ENCODE measurements at places on chromosomes 4 and X.

DNA sequence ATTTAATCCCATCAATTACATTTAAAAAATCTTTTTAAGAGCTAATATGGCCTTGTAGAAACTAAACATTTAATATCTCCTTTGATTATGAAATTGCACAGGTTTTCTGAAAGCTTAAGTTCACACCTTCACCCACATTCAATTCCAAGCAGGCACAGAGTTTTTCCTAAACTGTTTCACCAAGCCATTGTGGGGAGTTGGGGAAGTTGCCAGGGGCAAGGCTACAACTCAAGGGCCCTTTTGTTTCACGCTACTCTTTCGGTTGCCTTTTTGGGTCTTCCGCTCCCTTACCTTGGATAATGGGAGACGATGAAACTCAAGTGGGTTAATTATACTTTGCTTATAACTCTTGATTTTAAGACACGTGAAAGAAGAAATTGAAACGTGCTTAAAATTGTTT is 33.3 kb downstream of the APBB2 start:
- no peak for DNase-seq

GRCh38 chr4:169044714-169045447 is 34.8 kb upstream of the CBR4 start:
- DNase-seq: no peak

DNA sequence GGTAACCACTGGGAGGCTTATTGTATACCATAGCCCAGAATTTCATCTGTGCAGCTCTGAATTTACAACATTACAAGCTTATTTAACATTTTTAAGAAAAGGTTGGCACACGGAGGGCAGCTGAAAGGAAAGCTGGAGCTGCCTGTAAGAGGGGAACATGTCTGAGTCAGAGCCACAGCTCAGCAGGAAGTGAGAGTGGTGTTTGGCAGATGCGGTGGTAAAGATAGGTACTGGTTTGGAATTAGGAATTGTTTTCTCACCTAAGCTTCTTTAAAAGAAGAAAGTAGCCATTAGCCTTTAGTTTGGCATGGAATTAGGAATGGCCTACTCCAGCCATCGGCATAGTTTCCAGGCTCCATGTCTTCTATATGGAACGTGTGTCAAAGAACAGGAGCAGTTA is 172.5 kb upstream of the ANXA3 start:
- no peak for DNase-seq

DNA sequence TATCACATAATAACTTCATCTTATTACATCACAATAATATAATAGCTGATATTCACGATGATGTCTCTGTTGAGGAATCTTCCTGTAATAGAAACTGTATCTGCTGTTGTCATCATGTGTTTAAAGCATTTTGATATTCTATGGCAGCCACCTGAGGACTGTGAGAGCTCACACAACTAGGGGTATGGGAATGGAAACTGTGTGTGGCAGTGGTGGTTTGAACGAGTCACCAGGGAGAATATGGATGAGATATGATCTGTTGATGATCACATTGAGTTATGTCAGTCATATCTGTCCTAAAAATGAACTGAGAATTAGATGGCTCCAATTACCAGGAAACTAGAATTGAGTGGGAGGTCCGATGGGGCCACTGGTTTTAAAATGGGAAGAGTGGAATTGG is 169.6 kb downstream of the MID1IP1 start:
- DNase-seq: no peak

GRCh38 chr4:135497563-135498152 is 1296.1 kb upstream of the PABPC4L start:
- DNase-seq: no peak

DNA sequence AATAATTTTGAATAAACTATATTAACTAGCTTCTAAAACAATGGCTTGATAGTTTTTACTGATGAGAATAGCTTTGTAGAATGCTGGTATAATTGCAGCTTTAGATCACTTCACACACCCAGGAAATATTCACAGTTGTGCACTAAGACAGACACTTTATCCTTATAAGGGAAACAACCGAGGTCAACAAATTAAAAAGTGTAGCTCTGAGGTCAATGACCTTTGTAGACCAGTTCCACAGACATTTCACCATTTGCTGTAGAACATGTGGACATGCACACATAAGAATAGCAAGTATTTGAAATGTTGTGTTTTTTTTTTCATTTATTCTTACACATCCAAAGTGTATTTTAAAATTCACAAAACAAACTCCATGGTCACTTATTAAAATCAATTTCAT is 76.0 kb upstream of the MCF2 start:
- no peak for DNase-seq

DNA sequence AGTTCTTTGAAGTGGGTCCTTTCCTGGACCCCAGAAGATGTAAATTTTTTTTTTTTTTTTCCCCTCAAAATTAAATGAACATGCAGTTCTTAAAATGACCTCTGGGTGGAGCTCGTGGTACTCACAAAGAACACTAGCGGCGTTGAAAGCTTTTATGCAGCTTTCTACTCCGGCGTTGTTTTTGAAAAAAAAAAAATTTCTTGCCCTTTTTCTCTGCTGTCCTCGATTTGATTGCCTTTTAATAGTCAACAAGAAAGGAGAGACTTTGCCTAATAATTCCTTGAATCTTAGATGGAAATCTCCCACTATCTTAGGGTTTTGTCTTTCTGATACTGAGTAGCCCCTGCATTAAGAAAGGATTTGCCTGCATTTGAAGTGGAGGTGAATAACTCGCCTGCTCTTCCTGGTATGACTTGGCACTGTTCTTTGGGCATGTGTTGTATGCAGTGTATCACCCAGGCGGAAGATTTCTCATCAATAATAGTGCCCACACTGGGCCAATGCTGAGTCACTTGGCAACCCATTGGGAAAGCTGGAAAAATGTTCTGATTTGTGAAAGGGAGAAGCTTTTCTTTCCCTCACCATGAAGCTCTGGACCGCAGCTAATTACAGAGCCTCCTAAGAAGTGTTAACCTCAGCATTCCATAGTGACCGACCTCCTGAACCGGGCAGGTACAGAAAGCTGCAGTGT is 104.0 kb downstream of the PHEX start:
- peak; percentile 24 for DNase-seq

DNA sequence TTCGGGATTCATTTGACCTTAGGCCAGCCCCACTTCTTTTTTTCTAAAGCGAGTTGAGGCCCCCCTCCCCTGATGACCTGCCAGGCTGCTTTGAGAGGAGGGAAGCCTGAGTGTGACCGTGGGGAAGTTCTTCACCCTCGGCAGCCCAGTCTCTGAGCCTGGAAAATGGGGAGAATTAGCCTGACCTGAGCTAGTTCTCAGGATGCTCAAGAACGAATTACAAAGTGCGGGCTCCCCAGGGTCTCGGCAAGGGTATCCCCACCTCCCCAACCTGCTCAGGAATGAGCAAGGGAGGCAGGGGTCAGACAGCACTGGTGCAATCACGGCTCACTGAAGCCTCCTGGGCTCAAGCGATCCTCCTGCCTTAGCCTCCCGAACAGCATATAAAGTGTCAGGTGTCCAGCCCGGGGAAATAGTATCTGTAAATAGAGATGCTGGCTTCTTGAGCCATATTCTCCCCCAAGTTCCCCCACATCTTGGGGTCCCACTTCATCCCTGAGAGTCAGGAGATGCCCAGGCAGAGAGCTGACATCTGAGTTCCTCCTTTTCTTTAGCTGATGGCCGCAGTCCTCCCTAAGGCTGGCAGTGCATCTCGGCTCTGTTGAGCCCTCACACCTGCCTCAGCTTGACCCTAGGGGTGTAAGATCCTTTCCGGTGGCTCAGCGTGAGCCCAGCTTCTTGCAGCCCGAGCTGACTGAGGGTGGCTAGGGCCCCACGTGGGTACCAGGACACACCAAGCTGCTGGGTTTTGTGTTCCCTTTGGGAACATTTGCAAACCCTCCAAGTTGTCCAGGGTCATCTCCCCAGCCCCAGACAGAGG is 1.6 kb downstream of the DUSP9 start:
- DNase-seq: peak; percentile 3

DNA sequence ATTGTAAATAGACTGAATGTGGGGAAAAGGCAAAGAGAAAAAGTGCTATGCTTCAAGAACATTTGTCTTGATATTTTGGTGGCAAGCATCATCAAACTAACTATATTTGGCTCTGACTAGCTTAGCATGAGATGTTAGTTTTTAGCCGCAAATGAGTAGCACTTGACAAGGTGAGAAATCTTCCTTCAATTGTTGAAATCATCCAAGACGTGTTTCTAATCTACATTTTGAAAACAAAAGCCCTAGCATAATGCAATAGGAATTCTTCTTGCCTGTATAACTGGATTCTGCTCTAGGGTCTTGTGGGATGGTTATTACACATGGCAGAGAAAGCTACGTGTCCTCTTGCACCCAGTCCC is 92.5 kb downstream of the SORBS2 start:
- DNase-seq: no peak

- DNase-seq: no peak
Observed at GRCh38 chr4:6520978-6521377, 48.6 kb upstream of the PPP2R2C start.

- no peak for DNase-seq
Observed at GRCh38 chr4:153206534-153206933, 2.3 kb downstream of the TRIM2 start.

- no peak for DNase-seq
Observed at GRCh38 chrX:123773258-123773988, 40.6 kb upstream of the THOC2 start.

All from D341Med (cell line).